ENCODE measurements at places on chromosomes 3 and 15.

GRCh38 chr3:134364936-134365765, 9.1 kb downstream of the AMOTL2 start:
- no peak for DNase-seq

GRCh38 chr15:71485094-71485693, 325.2 kb upstream of the NR2E3 start:
- no peak for DNase-seq

DNA sequence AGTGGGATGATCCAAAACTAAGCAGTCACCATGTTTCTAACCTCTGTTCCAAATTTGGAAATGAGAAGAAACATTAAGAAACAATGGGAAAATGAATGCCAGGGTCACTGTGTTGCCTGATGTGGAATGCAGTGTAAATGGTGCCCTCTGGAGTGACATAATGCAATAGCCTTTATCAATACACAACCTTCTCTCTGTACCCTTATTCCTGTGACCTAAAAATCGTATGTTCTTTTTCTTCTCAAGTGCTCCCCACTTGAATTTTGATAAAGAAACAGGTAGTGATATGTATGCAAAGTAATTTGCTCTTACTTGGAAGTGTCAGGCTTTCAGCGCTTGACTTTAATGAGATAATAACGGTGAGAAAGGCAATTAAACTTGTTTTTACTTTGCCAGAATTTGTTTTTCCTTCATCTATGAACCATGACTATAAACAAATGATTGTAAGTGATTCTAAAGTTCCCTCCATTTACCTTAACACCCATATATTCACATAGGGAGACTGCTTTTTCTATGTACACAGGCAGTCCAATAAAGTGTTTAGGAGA, 145.8 kb upstream of the THRB start:
- no peak for DNase-seq

GRCh38 chr15:100341750-100342560, at the start of gene ADAMTS17:
TSS of gene ADAMTS17 (minus strand) at chr15:100341975. CDS start at chr15:100341899, 76 bp downstream.
- no peak for DNase-seq

- peak; percentile 63 for DNase-seq
These were observed 29.8 kb upstream of the SENP5 start for GRCh38 chr3:196837819-196838420.

DNA sequence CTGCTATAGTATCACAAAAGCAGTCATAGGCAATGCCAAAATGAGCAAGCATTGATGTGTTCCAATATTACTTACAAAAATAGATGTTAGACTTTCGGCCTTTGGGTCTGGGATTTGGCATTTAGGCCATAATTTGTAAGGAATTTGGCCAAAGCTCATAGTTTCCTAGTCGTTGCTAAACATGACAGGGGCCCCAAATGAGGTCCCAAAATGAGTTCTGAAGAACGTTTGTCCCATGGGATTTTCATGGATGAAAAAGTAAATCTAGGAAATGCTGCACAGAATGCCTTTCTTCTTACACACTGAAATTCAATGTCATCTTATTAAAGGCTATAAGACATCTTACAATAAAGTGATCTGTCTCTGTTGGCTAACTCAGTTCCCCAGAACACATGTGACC, 456.0 kb downstream of the CNTN4 start:
- no peak for DNase-seq
